Mesenteric fat pad (tissue), 1 donor: ENCODE measurements at places on chromosomes 1 and 21.

- DNase-seq = no peak
These were observed 10.0 kb downstream of the PSRC1 start for GRCh38 chr1:109272831-109273547.

DNA sequence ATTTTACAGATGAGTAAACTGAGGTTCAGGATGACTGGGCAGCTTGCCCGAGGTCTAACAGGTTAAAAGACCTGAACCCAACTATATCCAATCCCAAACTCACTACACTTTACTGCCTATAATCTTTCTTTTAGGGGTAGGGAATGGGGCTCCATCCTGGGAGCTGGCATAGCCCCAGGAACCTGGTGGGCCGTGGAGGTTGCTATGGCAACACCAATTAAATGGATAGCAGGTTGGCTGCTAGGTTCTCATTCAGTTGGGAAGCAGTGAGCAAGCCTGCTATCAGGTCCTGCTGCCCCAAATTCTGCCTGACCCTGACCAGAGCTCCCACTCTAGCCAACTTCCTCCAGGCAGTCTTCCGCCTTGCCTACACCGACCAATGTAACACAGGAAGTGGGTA is 40.9 kb downstream of the LRP8 start:
- no peak for DNase-seq

DNA sequence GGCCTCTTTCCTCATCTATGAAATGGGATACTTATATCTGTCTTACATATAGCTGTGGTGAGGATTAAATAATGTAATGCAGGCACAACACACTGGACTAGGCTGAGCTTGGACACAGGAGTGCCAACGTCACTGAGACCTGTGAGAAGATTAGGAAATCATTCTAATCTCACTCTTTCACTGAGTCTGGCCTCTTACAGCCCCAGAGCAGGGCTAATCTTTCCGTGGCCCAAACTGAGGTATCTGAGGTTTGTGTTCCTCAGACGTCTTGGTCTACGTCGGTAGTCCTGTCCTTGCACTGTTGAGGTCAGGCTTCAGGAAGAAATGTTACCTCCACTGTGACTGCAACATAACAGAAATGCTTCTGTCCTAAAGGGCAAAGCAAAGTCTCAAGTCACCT is 22.6 kb upstream of the A3GALT2 start:
- no peak for DNase-seq

- DNase-seq = no peak
These were observed 44.1 kb downstream of the KIF26B start for GRCh38 chr1:245198748-245199516.

DNA sequence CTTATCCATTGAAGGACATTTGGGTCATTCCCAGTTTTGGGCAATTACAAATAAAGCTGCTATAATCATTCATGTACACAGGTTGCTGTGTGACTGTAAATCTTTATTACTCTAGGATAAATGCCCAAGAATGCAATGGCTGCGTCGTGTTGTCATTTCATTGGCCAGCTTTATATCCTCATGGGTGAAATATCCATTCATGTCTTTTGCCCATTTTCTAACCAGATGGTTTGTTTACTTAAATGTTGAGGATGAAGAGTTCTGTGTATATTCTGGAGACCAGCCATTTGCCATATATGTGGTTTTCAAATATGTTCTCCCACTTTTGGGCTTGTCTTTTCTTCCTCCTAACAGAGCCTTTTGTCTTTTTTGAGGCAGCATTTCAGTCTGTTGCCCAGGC is 25.3 kb downstream of the TRIM11 start:
- DNase-seq = no peak

GRCh38 chr1:53601867-53602775 is 136.8 kb downstream of the GLIS1 start:
- DNase-seq = peak; percentile 84

DNA sequence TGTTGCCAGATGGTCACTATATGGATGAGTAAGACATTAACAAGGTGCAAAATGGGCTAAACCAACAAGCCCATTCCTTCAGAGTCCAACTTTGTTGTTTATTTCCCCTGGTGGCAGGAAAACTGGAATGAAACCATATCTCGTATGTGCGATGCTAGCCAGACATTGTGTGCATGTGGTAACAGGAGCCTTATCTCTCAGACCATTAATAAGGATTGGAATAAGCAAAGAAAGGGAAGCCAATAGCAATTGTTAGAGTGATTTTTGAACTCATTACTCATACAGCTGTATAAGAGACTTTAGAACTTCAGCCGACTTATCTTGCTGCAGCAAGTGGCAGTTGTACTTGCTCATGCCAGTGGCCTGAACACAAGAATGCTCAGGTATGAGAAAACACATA is 30.0 kb upstream of the HMCN1 start:
- DNase-seq = no peak

DNA sequence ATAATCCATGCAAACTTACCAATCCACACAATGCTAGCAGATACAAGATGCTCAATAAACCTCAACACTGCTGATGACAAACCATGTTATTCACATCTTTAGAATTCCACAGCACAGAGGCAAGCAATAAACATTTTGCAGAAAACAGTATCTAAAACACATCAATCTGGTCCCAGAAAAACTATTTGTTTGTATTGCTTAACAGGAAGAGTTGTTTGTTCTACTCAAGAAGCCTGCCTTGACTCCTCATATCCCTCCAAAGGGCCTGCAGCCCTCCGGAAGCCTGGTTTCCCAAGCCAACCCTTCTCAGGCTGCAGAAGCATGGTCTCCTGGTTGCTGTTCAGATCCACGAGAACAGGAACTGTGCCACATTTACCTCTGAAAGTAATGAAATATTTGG is 139.7 kb downstream of the RERE start:
- DNase-seq = no peak

- DNase-seq = no peak
These were observed 6.1 kb downstream of the AK2 start for GRCh38 chr1:33030575-33030974.

DNA sequence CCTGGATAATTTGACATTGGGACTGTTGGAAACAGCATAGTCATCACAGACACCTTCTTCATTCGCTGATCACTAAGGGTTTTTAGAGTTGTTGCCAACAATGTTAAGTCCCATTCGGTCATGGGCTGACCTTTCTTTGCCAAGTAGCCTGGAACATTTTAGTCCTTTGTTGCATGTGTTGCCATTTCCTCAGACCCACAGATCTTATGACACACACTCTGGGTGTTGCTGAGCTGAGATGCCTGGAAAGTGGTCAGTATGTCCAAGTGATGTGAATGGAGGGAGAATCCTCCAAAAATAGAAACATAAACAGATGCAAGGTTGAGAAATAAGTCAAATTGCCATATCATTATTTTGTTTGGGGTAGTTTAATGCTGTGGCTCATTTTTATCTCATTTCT is 61.5 kb upstream of the GJA5 start:
- no peak for DNase-seq

DNA sequence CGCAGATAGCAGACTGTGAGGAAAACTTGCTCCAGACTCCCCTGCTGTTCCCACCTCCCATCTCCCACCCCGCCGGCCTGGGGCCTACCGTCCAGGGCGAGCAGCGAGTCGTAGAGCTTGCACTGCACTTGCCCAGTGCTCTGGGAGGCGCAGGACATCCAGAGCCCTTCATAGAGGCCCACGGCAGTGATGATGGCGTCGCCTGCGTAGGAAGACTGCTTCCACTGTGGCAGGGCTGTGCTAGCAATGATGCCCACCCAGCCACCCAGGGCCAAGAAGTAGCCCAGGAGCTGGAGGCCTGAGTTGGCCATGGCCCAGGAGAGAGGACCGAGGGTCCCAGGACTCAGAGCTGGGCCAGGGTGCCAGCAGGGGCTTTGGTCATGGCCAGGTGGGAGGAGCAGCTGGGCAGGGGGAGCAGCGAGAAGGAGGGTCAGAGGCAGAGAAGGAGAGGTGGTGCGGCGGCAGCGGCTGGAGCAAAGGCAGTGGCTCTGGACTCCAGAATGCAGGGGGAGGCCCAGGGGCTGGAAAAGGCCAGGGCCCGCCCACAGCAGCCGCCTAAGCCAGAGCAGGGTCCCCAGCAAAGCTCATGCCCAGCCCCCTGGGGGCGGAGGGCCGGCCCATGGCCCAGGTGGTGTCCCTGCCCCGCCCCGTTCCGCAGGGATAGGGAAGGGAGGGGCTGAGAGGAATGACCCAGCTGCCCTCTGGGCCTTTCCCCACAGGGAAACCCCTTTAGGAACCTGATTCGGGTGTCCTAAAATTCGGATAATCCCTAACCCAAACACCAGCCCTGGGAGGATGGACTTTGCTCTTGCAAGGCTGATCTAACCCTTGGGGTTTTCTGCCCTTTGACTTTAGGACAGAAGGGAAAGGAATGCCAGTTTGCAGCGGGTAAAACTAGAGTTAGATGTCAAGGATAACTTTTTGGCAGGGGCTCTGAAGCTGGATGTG is at the start of gene CLDN19:
TSS of gene CLDN19 (minus strand) at position 484 of the 948 bp plus-strand sequence. CDS start at position 311, 173 bp downstream.
- DNase-seq = peak; percentile 73

DNA sequence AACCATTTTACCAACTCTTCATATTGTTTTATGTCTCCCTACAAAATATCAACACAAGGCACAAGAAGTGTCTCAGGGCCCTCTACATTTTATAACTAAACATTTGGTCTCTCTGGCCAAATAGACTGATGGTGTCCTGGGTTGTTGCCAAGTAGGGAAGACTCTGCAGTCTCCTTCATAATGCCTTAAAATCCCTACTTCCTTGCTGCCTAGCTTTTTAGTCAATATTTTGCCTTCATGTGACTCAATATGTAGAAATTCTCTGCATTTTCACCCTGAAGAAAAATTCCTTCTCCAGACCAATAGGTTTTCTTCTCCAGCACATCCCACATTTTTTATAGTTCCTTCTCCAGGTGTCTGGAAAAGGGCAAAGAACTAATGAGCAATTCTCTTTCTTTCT is 72.6 kb upstream of the IPO9 start:
- DNase-seq = no peak
